ENCODE measurements at places on chromosomes 2 and 18.

DNA sequence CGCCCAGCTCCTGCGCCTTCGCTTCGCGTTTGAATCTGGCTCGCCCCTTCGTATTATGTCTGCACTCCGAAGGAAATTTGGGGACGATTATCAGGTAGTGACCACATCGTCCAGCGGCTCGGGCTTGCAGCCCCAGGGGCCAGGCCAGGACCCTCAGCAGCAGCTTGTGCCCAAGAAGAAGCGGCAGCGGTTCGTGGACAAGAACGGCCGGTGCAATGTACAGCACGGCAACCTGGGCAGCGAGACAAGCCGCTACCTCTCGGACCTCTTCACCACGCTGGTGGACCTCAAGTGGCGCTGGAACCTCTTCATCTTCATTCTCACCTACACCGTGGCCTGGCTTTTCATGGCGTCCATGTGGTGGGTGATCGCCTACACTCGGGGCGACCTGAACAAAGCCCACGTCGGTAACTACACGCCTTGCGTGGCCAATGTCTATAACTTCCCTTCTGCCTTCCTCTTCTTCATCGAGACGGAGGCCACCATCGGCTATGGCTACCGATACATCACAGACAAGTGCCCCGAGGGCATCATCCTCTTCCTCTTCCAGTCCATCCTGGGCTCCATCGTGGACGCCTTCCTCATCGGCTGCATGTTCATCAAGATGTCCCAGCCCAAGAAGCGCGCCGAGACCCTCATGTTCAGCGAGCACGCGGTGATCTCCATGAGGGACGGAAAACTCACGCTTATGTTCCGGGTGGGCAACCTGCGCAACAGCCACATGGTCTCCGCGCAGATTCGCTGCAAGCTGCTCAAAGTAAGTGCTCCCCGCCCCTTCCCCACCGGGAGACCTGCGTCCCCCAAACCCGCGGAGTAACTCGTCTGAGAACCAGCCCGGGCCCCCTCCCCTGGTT, 453 bp downstream of the KCNJ3 start:
- DNase-seq, result no peak

GRCh38 chr2:12970861-12971260, 254.1 kb downstream of the TRIB2 start:
- peak; percentile 90 for DNase-seq

DNA sequence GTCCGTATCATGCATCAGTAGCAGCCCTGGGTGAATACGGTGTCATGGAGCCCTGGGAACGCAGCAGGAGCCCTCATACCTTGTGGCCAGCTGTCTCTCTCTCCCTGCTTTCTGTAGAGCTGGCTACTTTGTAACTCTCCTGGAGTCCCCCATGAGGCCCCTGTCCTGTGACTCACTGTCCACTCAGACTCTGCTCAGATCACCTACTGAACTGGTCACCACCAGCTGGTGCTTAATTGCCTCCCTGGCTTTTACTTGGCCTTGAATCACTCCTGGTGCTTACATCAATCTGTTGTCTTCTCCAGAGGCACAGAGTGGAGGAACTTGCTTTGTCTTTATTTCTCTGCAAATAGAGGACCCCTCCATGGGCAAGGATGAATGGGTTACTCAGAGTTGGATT, 172.7 kb downstream of the HRH4 start:
- no peak for DNase-seq

DNA sequence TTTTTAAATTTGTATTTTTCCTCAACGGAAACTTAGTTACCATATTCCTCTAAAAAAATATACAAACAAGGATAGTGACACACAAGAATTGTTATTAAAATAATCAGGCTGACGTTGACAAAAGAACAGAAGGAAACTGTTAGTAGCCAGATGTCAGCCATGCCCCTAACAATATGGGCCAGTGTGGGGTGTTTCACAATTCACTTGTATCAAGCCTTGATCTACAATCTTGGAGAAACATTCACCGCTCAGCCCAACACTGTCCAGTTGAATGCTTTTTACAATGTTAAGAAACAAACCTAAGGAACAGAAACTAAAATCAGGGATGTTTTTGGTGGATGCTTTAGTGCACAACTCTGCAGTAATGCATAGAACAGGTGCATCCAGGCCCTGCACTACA, 44.6 kb downstream of the TMEFF2 start:
- no peak for DNase-seq

GRCh38 chr2:102187496-102188150, 800 bp downstream of the IL1RL2 start:
- peak; percentile 33 for DNase-seq

GRCh38 chr18:4605212-4605611, 150.1 kb upstream of the DLGAP1 start:
- DNase-seq, result no peak

GRCh38 chr2:36915627-36916026, 50.7 kb downstream of the STRN start:
- DNase-seq, result no peak

- peak; percentile 83 for DNase-seq
Observed at GRCh38 chr2:62998949-62999348, 51.7 kb upstream of the OTX1 start.

DNA sequence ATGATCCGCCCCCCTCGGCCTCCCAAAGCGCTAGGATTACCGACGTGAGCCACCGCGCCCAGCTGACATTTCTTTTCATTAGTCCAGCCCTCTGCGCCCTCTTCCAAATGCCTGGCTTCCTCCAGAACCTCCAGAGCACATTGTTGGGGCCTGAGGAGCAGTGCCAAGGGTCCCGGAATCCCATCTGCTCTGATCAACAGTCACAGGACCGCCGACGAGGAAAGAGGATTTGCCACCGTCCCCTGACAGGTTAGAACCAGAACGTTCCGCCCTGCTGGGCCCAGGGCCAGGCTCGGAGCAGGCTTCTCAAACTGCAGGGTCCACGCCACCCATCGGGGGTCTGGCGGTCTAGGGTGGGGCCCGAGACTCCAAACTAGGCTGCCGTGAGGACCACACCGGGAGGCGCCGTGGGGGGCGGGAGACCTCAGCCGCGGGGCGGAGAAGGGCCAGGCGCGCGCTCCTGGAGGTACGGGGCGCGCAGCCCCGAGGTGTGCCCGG, 36.9 kb upstream of the ITM2C start:
- DNase-seq, result no peak

DNA sequence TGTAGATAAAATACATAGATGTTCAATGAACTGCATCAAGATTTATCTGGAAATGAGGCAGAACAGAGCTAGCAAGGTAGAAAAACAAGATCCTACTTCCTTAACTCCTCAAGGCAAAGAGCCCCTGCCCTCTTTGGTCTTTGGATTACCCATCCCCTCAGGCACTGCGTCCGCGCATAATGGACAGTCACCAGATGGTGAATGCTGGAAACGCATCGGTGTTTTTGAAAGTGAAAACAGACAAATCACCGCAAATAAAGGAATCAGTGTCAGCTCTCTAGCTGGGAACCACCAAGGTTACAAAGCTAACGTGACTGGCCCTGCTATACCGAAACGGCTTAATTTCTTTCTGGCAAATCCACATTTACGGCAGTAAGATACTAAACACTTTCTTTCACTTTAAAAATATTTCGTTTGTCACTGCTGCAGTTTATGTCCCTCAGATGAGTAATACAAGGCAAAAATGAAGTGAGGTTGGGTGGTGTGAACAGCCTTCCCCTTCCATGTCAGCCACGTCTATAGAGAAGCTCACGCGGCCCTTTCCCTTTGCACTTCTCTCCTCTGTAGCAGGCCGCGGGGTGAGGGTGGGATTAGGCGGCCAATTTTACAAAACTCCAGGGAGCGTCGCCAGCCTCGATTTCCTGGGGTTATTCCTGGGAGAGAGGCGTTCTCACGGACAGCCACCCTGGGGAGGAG, 627 bp upstream of the GALR1 start:
- DNase-seq, result no peak

DNA sequence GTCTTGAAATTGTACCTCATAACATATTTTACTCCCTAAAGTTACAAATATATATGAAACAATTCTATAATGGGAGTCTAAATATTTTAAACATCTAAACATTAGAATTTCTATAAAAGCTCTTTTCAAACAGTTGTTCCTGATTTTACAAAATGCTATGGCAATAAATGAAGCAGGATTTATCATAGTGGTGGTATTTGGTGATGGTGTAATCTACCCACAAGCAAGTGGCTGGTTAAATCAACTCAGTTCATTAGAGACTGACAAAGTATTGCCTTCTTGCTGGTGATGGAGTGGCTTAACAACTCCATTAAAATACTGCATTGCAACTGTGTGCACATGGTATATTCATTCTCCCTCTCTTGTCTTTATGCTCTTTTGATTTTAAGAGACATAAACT, 138.9 kb downstream of the PMAIP1 start:
- no peak for DNase-seq

DNA sequence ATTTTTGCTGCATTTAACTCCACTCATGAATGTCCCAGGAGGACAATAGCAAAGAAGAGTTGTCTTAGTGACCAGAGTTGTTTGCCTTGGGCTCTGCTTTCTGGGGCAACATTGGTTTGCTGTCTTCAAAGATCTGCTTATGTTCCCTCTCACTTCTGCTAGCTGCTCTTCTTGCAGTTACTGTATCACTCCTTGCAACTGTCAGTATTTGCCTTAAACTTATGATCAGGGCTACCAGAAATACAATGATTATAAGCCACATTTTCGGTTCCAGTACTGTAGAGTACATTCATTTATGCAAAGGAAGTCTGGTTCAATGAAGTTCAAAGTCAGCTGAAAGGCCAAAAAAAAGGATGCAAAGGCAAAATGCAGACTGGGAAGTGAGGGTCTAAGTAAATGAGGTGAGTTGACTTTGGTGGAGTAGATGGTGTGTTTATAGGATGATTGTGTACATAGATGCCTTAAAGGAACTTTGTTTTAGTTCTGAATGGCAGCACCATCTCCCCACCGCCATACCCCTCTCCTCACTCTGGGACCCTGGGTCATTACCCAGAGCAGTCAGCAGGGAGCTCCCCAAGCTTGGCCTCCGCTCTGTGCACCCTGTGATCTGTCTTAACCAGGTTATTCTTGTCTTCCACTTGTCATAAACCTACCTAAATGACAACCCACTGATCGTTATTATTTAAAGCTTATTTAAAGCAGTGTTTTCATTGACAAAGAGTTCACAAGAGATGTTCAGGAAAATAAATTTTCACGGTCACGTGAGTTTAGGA, 236.0 kb downstream of the DOK6 start:
- DNase-seq, result no peak

DNA sequence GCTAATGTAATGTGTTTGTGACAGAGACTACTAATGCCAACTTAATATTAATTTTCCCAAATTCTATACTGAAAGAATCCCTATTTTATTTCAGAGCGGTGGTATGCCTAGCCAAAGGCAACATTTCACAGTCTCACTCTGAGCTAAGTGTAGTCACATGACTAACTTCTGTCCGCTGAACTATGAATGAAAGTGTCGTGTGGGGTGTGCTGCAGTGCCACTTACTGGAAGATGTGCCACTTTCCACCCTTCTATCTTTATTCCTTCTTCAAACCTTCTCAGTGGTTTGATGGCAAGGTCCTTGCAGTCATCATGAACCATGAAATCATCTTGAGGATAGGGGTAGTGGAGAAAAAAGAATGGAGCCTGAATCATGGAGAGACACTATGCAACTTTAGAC, 47.3 kb upstream of the C1D start:
- DNase-seq, result no peak

DNA sequence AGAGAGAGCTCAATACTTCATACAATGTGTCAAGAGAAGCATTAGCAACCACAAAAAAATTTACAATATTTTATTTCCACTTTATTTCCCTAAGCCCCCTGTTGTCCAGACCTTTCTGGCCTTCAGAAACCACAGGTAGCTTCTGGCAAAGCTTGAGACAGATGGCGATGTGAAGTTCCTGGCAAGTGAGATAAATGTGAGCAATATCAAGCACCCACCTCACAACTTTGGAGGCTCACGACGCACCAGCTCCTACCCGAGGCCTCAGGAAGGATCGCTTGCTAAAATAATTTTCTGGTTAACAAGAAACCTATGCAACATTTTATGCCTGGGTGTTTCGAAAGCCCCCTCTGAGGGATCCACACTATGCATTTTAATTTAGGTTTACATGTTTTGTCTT, 158.1 kb upstream of the CHAC2 start:
- no peak for DNase-seq

- peak; percentile 61 for DNase-seq
Observed at GRCh38 chr18:60978338-60978737, 354.9 kb upstream of the CDH20 start.

GRCh38 chr2:128260239-128261138, 58.2 kb downstream of the HS6ST1 start:
- peak; percentile 88 for DNase-seq

DNA sequence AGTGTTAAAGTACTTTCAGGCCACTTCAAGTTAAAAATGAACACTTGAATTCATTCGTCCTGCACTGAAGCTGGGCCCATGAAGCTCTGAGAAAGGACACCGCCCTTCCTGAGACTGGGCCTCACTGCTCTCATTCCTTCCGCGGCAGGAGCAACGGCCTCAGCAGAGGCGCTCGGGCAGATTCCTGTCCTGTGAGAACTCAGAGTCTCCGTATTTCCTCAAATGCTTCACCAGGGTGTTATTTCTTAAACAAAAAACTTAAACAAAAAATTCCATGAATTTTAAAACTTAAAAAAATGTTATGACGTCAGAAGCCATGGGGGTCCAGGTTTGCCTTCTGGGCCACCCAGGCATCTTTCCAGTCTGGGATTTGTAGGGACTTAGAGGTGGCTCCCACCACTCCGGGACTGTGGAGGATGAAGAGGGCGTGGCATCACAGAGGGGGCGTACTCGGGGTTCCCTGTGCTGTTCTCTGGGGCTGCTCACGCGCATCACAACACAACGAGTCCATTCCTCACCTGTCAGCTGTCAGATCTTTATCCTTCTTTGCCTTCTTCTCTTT, 115.9 kb upstream of the ASB18 start:
- no peak for DNase-seq

GRCh38 chr2:851078-851477, 99.6 kb upstream of the SNTG2 start:
- no peak for DNase-seq

- DNase-seq, result peak; percentile 68
Observed at GRCh38 chr2:231890896-231891513, 35.2 kb downstream of the NPPC start.

- no peak for DNase-seq
Observed at GRCh38 chr2:15965564-15966019, 25.2 kb downstream of the MYCN start.

GRCh38 chr18:68298330-68298729, 416.6 kb downstream of the TMX3 start:
- DNase-seq, result no peak

DNA sequence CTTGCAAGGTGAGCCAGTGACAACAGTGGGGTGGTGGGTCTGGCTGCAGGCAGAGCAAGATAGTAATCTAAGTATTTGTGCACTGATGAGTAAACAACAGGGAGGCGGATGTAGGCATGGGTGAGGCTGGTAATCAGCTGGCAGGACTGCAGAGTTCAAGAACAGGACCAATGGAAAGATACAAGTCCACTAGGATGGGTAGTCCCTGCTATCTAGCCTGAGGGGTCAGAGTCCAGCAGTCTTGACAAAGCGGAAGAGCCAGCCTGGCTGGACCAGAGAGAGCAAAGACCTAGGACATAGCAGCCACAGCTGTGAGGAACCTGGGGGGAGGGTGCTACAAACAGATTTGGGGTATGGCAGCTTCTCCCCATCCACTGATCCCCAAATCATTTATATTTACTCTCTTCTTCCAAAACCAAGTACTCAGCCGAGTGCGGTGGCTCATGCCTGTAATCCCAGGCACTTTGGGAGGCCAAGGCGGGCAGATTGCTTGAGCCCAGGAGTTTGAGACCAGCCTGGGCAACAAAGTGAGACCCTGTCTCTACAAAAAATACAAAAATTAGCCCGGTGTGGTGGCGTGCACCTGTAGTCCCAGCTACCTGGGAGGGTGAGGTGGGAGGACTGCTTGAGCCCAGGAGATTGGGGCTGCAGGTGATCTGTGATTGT, 25.9 kb downstream of the VIL1 start:
- DNase-seq, result no peak

All from epithelial cell of esophagus (primary cell).